Dorsolateral prefrontal cortex (tissue), 122 donors: ENCODE measurements at places on chromosomes 13 and 19.

GRCh38 chr19:55369653-55370304 lies 484 bp downstream of the IL11 start:
- no peak for DNase-seq

DNA sequence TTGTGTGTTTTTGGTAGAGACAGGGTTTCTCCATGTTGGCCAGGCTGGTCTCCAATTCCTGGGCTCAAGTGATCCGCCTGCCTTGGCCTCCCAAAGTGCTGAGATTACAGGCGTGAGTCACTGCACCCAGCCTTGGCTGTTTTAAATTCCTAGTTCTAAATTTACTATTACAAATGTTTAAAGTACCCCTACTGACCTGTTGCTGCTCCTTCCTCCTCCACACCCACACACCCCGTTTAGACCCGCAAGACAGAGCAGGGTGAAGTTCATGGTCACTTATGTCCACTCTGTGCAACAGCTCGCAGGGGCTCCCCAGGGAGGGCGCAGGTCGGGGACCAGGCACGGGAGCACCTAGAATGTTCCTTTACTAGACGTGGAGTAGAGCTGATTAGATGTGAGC lies 28.7 kb downstream of the TMEM161A start:
- no peak for DNase-seq

- DNase-seq: no peak
Measured at GRCh38 chr19:14048443-14049153, 13.3 kb downstream of the PALM3 start.

DNA sequence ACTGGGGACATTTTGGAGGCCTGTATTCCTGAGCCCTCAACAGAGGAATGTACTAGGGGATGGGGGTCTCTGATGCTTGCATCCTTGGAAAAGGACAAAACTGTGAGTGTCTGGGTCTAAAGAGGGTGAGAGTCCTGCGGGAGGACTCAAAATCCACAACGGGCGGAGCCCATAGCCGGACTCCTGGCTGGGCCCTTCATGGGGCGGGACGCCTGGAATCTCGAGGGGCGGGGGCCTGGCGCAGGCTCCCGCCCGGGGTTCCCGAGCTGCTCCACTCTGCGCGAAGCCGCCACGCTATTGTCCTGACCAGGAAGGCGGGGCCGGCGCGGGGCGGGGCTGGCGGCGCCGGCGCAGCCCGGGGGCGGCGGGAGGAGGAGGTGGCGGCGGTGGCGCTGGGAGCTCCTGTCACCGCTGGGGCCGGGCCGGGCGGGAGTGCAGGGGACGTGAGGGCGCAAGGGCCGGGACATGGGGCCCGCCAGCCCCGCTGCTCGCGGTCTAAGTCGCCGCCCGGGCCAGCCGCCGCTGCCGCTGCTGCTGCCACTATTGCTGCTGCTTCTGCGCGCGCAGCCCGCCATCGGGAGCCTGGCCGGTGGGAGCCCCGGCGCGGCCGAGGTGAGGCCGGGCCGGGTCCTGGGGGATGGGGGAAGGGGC lies at the start of gene APLP1:
Gene APLP1 (plus strand): TSS at position 403 of the 651 bp plus-strand sequence. CDS start 63 bp downstream, at position 466.
- DNase-seq: peak; percentile 93

- DNase-seq: no peak
Measured at GRCh38 chr13:37446503-37446902, 152.1 kb downstream of the POSTN start.
